ENCODE measurements at places on chromosomes 1 and 21. TPM values are rescaled to one million over a fixed set of nuclear protein-coding genes. Genes with fewer than 3 reads are reported as not detected.
A peak's percentile ranks its signal among the peaks of the same experiment; 100 is the strongest.

GRCh38 chr1:226073184-226073950 is 10.9 kb downstream of the H3-3A start:
- H3K27me3 ChIP-seq: no peaks in the 10 kb centered on the region
- H3K4me3 ChIP-seq: no peak overlapping the region
- peaks cover 4% of the 10 kb centered on the region for H3K36me3 ChIP-seq
- peaks cover 6% of the 10 kb centered on the region for H3K4me1 ChIP-seq
- H3K27ac ChIP-seq: no peak overlapping the region
- no peak for DNase-seq

- H3K36me3 ChIP-seq: no peaks in the 10 kb centered on the region
- no peak overlapping the region for H3K27ac ChIP-seq
- no peaks in the 10 kb centered on the region for H3K27me3 ChIP-seq
- H3K4me1 ChIP-seq: no peaks in the 10 kb centered on the region
- H3K4me3 ChIP-seq: no peak overlapping the region
Measured at GRCh38 chr1:38915352-38915948, 26.2 kb downstream of the RHBDL2 start.

- no peak overlapping the region for H3K27ac ChIP-seq
- no peak for DNase-seq
- H3K27me3 ChIP-seq: peaks cover 3% of the 10 kb centered on the region
- no peaks in the 10 kb centered on the region for H3K36me3 ChIP-seq
- no peaks in the 10 kb centered on the region for H3K4me1 ChIP-seq
Measured at GRCh38 chr1:96579636-96580035, 141.9 kb upstream of the PTBP2 start.

DNA sequence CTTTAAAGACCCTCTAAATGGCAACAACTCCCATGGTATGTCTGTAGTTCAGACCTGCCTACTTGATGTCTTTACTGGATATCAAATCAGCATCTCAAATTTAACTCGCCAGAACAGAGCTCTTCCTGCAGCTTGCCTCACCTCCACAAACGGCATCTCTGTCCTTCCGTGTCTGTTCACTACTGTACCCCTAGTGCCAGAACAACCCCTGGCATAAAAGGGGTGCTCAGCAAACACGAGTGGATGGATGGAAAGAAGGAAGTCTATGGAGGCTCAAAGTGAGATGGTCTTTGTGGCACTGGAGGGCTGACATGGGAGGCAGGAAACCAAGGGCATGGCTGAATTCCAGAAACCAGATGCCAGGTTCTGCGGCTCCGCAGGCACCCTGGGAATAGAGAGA is 22.7 kb downstream of the MRPL37 start:
- no peak overlapping the region for H3K4me3 ChIP-seq
- H3K27ac ChIP-seq: peak overlapping the region; percentile 41
- H3K27me3 ChIP-seq: peaks cover 52% of the 10 kb centered on the region
- DNase-seq: no peak

Gene SPSB1
- total RNA-seq: 78.6 TPM

Gene ASPM
- 5.9 TPM for total RNA-seq

Gene REN
- total RNA-seq: not detected

Gene VHLL
- total RNA-seq: not detected

Gene AMY2A
- not detected for total RNA-seq
